ENCODE measurements at places on chromosomes 7 and 10.

DNA sequence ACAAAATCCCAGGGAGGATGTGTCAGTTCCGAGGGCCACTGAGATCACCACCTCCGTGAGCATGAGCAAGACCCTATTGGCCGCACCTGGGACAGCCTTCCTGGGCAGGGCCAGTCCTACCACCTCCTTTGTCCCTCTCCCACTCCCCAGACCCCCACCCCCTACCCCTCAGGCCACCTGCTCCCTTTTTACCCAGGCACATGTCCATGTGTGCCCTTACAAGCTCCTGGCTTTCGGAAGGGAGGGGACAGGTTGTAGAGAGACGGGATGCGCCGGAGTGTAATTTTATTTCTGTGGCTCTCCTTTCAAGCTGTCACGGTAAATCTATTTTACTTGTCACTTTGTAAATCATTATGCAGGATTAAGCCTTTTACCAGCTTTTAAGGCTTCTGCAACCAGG, 20.9 kb downstream of the ZMIZ1 start:
- DNase-seq: no peak

GRCh38 chr10:11861811-11862428, 38.8 kb downstream of the PROSER2 start:
- no peak for DNase-seq

DNA sequence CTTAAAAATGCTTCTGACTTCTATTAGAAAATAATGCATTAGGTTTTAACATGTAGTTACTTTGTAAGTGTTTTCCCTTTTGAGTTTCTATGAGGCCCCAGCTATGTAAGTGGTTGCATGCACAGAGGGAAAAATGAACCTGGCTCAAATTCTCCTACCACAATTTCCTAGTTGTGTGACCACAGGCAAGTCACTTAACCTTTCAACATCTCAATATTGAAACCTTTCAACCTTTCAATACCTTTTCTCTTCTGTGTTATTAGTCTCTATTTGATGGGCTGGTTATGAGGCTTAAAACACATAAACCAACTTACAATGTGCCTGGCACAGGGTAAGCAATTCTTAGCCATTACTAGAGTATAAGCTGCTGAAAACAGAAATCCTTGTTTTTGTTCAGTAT, 203.0 kb downstream of the KCND2 start:
- no peak for DNase-seq

DNA sequence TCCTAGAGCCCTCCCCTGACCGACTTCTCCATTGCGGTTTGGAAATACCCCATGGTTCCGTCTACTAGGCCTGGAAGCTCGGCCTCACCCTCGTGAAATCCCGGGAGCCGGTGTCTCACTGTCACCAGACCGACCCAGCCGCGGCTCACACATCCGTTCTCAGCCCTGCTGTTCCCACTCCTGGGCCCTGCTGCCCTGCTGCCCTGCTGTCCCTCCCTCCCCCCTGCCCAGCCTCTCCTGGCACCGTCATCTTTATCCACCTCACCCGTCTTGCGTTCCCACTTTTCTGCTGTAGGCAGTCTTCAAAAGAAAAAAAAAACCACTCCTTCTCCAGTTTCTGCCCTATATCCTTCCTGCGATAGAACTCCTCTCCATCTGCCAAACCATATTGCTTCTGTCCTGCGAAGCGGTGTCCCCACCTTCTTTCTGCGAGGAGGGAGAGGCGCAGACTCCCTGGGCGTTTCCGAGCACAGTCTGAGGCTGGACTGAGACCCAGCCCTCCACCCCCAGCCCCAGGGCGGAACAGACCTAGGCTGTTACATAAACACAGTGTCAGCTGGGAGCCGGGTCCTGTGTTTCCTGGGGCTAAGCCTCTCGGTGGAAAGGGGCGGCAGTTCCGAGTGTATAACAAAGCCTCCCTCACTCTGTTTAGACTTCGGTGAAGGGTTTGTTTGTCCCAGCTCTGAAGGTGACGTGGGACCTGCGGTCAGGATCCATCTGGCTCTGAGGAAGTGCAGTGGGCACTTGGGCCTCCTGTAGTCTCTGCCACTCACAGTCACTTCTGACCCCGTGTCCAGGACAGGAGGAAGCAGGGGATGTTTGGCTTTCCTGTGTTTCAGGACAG, 2.8 kb downstream of the AGAP3 start:
- DNase-seq: no peak

All from NCI-H1105 treated with DMSO at 0.1 percent for 48 hours (cell line).